Thoracic aorta (tissue), 2 donors: ENCODE measurements at places on chromosomes 5 and 9. TPM values are rescaled to one million over a fixed set of nuclear protein-coding genes. Genes with fewer than 3 reads are reported as not detected.

GRCh38 chr5:138077064-138077696, 6.7 kb upstream of the WNT8A start:
- H3K4me3 ChIP-seq = no peak overlapping the region
- no peaks in the 10 kb centered on the region for H3K27me3 ChIP-seq
- no peak for DNase-seq
- H3K27ac ChIP-seq = no peak overlapping the region

DNA sequence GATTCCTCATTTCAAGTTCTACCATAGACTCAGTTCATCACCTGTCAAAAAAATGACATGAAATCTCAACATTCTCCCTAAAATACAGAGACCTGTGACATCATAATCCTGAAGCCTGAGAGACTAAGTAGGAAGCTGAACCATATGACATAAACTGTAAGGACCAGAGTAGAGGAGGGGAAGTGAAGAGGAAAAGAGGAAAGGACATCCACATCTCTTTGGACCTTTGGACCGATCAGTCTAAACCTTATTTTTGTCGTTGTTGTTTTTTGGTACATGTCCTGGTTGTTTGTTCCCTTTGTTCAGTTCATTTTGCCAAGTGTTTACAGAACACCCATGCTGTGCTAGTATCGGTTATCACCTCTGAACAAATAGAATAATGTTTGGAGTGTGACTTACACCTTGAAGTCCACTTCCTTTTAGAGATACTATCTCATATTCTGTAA, 41.9 kb downstream of the LURAP1L start:
- peak overlapping the region; percentile 18 for H3K27ac ChIP-seq
- no peak for DNase-seq
- H3K27me3 ChIP-seq = no peaks in the 10 kb centered on the region
- peaks cover 18% of the 10 kb centered on the region for H3K4me1 ChIP-seq

GRCh38 chr5:65184780-65185179, 296.9 kb downstream of the ADAMTS6 start:
- H3K4me1 ChIP-seq = no peaks in the 10 kb centered on the region
- H3K36me3 ChIP-seq = no peaks in the 10 kb centered on the region
- no peaks in the 10 kb centered on the region for H3K27me3 ChIP-seq
- H3K27ac ChIP-seq = no peak overlapping the region
- DNase-seq = no peak

DNA sequence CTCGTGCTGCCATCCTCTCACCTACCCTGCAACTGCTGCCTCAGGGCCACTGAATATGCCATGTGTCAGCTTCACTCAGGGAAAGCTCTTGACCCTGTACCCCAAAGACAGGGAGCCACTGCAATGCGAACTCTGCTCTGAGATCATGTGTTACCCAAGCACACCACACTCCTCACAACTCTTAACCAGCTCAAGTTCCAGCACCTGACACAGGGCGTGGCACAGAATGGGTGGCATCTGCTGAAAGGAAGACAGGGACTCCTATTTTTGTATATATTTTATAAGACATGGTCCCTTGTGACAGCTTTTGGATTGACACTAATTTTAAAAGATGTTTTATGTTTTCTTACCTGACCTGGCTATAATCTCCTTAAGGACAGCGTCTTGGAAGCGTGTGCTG, 10.7 kb downstream of the PHYKPL start:
- H3K27ac ChIP-seq = no peak overlapping the region
- H3K4me1 ChIP-seq = no peaks in the 10 kb centered on the region
- no peaks in the 10 kb centered on the region for H3K27me3 ChIP-seq
- H3K36me3 ChIP-seq = peaks cover 15% of the 10 kb centered on the region
- H3K4me3 ChIP-seq = no peak overlapping the region
- no peak for DNase-seq

- no peak overlapping the region for H3K27ac ChIP-seq
- no peak for DNase-seq
- H3K4me3 ChIP-seq = no peak overlapping the region
- H3K36me3 ChIP-seq = no peaks in the 10 kb centered on the region
- no peaks in the 10 kb centered on the region for H3K4me1 ChIP-seq
- no peaks in the 10 kb centered on the region for H3K27me3 ChIP-seq
Measured at GRCh38 chr5:121273833-121274433, 577.7 kb upstream of the FTMT start.

- DNase-seq = no peak
- no peak overlapping the region for H3K27ac ChIP-seq
- H3K4me1 ChIP-seq = no peaks in the 10 kb centered on the region
- H3K4me3 ChIP-seq = no peak overlapping the region
Measured at GRCh38 chr5:1840741-1841521, 39.7 kb downstream of the NDUFS6 start.

DNA sequence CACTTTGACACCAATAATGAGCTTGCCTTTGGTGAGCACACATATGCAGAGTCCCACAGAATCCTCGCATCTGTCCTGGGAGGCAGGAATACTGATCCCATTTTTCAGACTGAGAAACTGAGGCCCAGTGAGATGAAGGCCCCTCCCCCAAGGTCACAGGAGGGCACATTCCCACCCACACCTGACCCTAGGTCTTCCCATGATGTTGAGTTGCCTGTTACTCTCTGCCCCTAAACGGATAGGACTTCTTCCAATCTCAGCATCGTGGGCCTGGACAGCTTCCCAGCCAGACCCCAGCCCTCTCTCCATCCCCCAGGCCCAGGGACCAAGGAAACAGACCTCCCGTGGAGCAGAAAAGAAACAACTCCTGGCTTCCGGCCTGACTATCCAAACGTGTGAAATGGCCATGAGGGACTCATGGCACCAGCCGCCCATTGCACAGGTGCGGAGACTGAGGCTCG, 877 bp downstream of the SH3GLB2 start:
- H3K27me3 ChIP-seq = no peaks in the 10 kb centered on the region
- DNase-seq = no peak
- H3K27ac ChIP-seq = peak overlapping the region; percentile 75
- H3K4me1 ChIP-seq = peaks cover 42% of the 10 kb centered on the region

- H3K4me1 ChIP-seq = peaks cover 7% of the 10 kb centered on the region
- no peaks in the 10 kb centered on the region for H3K36me3 ChIP-seq
- no peak overlapping the region for H3K27ac ChIP-seq
- no peaks in the 10 kb centered on the region for H3K27me3 ChIP-seq
- no peak for DNase-seq
Measured at GRCh38 chr5:148981353-148981752, 81.5 kb downstream of the SH3TC2 start.

DNA sequence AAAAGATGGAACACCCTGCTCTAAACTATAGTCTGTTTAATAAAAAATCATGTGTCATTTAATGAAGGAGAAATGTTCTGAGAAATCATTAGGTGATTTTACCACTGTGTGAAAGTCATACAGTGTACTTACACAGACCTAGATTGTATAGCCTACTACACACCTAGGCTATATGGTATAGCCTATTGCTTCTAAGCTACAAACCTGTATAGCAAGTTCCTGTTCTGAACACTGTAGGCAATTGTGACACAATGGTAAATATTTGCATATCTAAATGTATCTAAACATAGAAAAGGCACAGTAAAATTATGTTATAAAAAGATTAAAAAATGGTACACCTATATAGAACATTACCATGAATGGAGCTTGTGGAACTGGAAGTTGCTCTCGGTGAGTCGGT, 40.6 kb downstream of the EFNA5 start:
- H3K36me3 ChIP-seq = no peaks in the 10 kb centered on the region
- no peak for DNase-seq
- no peak overlapping the region for H3K4me3 ChIP-seq

DNA sequence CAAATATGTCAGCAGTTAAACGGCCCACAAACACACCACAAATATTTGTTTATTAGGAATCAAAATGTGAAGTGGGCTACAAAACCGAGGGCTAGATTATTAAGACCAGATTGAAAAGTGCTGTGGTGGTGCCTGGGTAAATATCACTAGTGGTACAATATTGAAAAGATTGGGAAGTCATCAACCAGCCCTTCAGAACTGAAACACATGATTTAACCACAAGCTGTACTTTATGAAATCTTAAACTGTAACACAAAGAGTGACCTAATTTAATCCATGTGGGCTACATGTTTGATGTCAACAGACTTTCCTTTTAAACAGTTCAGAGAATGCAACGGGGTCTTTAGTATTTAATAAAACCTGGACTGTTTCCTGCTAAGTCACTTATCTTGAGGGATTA, 182.3 kb downstream of the SPATA31D1 start:
- H3K27ac ChIP-seq = no peak overlapping the region
- no peaks in the 10 kb centered on the region for H3K27me3 ChIP-seq
- no peaks in the 10 kb centered on the region for H3K36me3 ChIP-seq
- DNase-seq = no peak
- H3K4me3 ChIP-seq = no peak overlapping the region

DNA sequence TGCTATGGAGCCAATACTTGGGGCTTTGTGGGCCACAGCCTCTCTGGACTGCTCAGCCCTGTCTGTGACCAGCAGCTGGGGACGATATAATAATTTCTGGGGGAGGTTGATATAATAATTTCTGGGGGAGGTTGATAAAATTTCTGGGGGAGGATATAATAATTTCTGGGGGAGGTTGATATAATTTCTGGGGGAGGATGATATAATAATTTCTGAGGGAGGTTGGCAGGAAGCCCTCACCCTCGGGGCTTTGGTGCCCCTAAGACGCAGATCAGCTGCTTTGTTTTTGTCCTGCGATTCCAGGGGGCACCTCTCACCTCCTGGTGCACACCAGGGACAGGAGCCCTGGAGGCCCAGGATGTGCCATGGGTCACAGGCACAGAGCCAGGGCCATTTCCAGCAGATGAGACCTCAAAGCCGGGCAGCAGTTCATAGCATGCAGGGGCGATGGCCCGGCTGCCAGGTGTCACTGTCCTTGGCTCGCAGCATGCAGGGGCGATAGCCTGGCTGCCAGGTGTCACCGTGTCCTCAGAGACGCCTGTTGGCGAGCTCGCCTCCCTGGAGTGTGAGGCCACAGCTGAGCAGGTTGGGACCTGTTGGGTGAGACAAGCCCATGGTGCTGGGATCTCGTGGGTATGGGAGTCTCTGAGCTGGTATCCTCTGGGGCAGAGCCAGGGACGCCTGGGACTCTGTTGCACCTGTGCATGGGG, 3.8 kb upstream of the TOR4A start:
- no peak overlapping the region for H3K27ac ChIP-seq
- H3K36me3 ChIP-seq = peaks cover 23% of the 10 kb centered on the region
- peaks cover 30% of the 10 kb centered on the region for H3K4me1 ChIP-seq
- no peak overlapping the region for H3K4me3 ChIP-seq

DNA sequence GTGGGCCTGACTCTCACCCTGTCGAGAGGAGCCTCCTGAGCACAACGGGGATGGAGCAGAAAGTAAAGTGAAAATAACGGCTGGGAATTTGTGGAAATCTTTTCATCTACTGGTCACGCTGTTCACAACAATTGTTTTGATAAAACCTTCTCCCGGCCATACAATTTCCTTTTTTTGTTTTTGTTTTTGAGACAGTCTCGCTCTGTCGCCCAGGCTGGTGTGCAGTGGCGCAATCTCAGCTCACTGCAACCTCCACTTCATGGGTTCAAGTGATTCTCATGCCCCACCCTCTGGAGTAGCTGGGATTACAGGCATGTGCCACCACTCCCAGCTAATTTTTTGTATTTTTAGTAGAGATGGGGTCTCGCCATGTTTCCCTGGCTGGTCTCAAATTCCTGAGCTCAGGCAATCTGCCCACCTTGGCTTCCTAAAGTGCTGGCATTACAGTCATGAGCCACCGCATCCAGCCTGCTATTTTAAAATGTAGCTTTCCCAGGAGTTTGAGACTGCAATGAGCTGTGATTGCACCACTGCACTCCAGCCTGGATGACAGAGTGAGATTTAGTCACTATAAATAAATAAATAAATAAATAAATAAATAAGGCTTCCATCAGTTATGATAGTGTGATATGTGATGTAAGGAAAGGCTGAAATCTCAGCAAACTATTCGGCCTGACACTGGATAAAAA, 73.5 kb upstream of the PTGER4 start:
- H3K27ac ChIP-seq = no peak overlapping the region
- H3K4me3 ChIP-seq = peak overlapping the region; percentile 26
- no peaks in the 10 kb centered on the region for H3K27me3 ChIP-seq
- DNase-seq = no peak

- no peak overlapping the region for H3K27ac ChIP-seq
- DNase-seq = no peak
- H3K27me3 ChIP-seq = no peaks in the 10 kb centered on the region
Measured at GRCh38 chr5:37603072-37603471, 224.0 kb downstream of the WDR70 start.

GRCh38 chr5:176653401-176654385, 6.4 kb downstream of the TSPAN17 start:
- H3K27me3 ChIP-seq = no peaks in the 10 kb centered on the region
- peaks cover 12% of the 10 kb centered on the region for H3K4me1 ChIP-seq
- DNase-seq = no peak
- no peak overlapping the region for H3K4me3 ChIP-seq
- peaks cover 16% of the 10 kb centered on the region for H3K36me3 ChIP-seq

GRCh38 chr5:67416133-67416937, 219.7 kb upstream of the CD180 start:
- H3K27me3 ChIP-seq = no peaks in the 10 kb centered on the region
- H3K36me3 ChIP-seq = no peaks in the 10 kb centered on the region
- DNase-seq = no peak
- no peaks in the 10 kb centered on the region for H3K4me1 ChIP-seq
- no peak overlapping the region for H3K27ac ChIP-seq

- no peak overlapping the region for H3K27ac ChIP-seq
- no peak overlapping the region for H3K4me3 ChIP-seq
- H3K36me3 ChIP-seq = no peaks in the 10 kb centered on the region
- DNase-seq = no peak
- no peaks in the 10 kb centered on the region for H3K27me3 ChIP-seq
- H3K4me1 ChIP-seq = peaks cover 4% of the 10 kb centered on the region
Measured at GRCh38 chr5:1554410-1554967, 30.7 kb upstream of the LPCAT1 start.

GRCh38 chr5:84383816-84384603, 670 bp downstream of the EDIL3 start:
- peak overlapping the region; percentile 91 for H3K4me3 ChIP-seq
- no peaks in the 10 kb centered on the region for H3K36me3 ChIP-seq
- no peaks in the 10 kb centered on the region for H3K4me1 ChIP-seq
- H3K27me3 ChIP-seq = no peaks in the 10 kb centered on the region
- H3K27ac ChIP-seq = peak overlapping the region; percentile 96

GRIA1 gene
- 39.0 TPM for total RNA-seq

UBE2R2 gene
- total RNA-seq = 21.3 TPM

DDX4 gene
- total RNA-seq = not detected

BSPRY gene
- 0.14 TPM for total RNA-seq

STARD4 gene
- 18.8 TPM for total RNA-seq

LURAP1L gene
- 10.3 TPM for total RNA-seq

LMAN2 gene
- 159 TPM for total RNA-seq

SCGB3A1 gene
- total RNA-seq = not detected

PRRX2 gene
- total RNA-seq = 66.1 TPM

SURF6 gene
- total RNA-seq = 11.6 TPM

CER1 gene
- total RNA-seq = not detected

TMC1 gene
- not detected for total RNA-seq

SKP2 gene
- 6.4 TPM for total RNA-seq

TTC39B gene
- total RNA-seq = 24.2 TPM

ZNF622 gene
- 11.8 TPM for total RNA-seq
